Cerebellum (tissue), 4 donors: ENCODE measurements at places on chromosomes 2 and 18. TPM values are rescaled to one million over a fixed set of nuclear protein-coding genes. Genes with fewer than 3 reads are reported as not detected.
A peak's percentile ranks its signal among the peaks of the same experiment; 100 is the strongest.

The FBXO36 gene
- total RNA-seq: 8.1 TPM

The GTF3C2 gene
- total RNA-seq: 40.9 TPM

The MEP1B gene
- total RNA-seq: 0.54 TPM

The PAIP2B gene
- total RNA-seq: 17.3 TPM

The ATP6V1B1 gene
- not detected for total RNA-seq

The TP53I3 gene
- 10.2 TPM for total RNA-seq

The LONRF2 gene
- total RNA-seq: 36.1 TPM

The ITPRIPL1 gene
- 4.9 TPM for total RNA-seq

GRCh38 chr2:113406114-113406513 is 31.4 kb upstream of the ZNG1B start:
- DNase-seq: no peak

DNA sequence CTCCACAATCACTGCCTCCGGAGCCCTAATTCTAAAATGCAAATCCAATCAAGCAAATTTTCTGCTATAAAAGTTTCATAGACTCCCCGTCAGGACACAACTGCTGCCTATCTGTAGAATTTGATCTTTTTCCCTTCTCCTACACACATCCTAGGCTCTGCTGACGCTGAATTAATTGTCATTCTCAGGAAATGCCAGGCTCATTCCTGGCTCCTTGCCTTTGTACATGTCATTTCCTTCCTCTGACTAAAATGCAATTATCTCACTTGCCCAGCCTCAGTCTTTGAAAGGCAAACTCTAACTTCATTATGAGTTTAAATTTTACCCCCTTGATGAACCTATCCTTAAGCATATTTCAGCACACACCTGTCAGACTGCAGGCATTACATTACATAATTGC is 844.9 kb upstream of the CRIM1 start:
- no peak for DNase-seq

DNA sequence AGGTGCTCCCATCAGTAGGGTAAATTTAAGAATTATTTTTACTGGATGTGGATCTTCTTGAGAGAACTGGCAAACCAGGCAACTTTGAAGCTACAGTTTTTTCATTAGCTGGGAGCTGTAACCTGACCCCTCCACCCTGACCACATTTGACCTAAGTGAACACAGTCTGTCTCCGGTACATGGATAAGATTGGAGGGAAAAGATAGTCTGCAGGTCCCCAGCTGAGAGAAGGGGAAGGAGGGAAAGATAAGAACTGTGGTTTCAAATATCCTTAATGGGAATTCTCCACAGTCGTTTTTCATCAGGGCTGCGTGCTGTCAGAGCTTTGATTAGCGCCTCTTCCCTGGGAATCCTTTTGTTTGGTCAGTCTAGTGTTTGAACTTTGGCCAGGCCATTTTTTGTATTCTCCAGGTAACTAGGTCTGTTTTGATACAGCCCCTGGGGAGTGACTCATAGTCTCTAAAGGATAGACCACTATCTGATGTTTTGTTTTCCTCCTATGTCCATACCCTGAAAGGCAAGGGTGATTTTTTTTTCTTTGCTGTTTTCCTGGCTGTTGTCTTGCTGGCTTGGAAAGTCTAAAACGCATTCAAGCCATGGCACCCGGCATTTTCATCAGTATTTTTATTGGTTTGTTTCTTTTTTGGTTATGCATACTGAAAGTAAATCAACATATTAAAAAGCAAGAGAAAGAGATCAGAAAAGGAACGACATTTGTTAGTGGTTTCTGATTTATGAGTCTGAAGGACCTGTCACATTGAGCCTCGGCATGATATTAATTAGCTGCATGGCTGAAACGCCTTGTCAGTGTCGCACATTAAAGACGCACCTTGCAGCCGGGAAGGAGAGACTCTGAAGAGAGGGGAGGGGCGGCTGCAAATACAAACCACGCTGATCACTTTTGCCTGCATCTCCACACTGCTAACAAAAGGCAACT is 183.4 kb upstream of the FN1 start:
- DNase-seq: no peak

DNA sequence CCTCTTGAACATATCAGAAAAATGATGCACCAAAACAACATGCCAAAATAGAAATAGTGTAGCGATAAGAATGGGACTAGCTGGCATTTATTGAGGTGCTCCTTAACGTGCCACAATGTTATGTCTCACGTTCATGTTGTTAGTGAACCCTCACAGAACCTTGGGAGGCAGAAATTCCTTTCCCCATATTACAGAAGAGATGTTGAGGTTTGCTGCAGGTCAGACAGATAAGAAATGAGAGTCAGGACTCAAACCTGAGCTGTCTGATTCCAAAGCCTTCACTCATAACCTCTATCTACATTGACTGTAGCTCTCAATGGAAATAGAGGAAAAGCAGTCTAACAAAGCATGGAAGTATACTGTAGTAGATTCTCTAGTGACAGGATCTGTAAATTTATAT is 163.3 kb upstream of the STK17B start:
- DNase-seq: no peak

GRCh38 chr18:12960395-12960794 is 12.6 kb downstream of the SEH1L start:
- no peak for DNase-seq

DNA sequence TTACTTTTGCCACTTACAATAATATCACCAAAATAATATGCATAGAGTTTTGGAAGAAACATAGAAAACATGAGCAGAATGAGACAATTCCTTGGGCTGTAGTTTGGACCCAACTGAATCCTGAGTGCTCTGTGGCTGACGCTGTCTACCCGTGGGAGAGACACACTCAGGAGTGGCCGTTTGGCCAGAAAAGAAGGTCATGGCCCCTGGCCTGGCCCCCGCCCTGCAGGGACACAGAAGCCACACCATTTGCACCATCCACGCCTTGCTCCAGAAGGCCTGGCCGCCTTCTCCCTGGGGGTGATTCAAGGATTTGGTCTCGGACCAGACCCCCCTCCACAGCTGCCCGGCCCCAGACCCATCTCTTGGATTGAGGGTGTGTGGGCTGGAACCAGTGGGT is 6.4 kb upstream of the D2HGDH start:
- DNase-seq: no peak

GRCh38 chr2:10303694-10304378 is 1.1 kb downstream of the HPCAL1 start:
- peak; percentile 37 for DNase-seq

DNA sequence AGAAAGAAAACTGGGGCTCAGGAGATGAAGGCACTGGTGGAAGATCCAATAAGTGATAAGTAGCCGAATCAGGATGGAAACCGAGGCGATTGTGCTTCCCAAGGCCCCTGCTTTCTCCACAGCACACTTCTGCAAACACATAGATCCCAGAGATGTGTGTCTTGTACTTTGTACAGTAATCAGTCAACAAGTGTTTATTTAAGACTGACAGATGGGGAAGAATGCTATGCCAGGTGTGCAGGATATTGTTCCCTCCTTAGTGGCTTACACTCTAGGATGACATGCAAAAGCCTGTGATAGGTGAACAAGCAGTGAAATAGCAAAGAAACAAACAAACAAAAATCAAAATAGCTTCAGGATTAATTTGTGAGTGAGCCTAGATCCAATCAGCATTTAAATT is 116.6 kb downstream of the ACTR3 start:
- no peak for DNase-seq

DNA sequence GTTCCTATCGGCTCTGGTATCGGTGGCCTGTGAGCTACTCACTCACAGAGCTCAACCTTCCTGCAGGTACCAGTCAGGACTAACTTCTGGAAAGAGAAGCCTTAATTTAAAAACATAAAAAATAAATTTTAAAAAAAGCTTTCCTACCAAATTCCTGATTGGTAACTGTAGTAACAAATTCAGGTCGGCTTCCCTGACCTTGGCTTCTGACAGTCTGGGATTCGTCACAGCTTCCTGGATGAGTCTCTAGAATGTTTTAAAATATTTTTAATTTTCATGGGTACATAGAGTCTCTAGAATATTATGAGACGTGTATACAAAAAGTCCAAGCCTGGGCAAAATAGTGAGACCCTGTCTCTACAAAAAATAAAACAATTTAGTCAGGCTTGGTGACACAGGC is 45.0 kb upstream of the MTCL1 start:
- no peak for DNase-seq

DNA sequence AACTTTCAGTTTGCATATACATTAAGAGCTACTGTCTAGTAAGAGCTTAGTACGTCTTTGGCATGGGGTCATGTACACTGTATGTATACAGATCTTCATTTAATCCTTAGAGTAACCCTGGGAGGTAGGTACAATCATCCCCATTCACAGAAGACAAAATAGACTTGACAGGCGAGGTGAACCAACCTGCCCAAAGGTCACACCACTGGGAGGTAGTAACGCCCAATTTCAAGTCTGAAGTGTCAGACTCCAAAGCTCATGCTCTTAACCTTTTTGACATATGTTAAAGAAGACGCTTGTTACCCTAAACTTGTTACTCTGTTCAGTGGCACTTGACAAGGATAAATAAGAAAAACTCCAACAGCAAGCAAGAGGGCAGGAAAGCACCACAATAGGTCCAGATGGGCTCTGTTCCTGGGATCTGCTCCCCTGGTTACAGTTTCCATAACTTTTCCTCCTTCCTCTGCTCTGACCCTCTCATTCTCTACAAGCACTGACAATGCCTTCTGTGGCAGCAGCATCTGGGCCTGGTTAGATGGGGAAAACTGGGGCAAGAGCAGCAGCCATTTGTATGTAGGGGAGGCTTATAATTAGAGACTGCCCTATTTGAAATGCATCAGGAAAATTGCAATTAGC is 64.7 kb upstream of the SERTAD2 start:
- no peak for DNase-seq

GRCh38 chr18:6836331-6836730 is 106.8 kb downstream of the ARHGAP28 start:
- no peak for DNase-seq

DNA sequence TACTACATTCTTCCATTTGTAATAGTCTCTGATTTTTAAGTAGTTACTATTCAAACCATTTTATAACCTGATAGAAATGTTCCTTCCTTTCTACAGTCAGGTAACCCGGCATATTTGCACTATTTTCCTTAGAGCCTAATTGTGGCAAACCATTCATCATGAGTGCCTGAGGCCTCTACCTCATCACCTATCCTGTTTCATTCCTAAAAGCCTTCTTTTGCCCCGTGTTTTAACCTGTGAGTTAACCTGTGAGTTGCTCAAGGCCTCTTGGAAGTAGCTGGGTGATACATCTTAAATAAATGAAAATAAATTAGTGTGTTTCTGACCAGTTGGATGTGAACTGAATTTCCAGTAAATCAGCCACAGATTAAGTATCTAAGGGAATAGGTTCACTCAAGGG is 6.5 kb upstream of the KLHL29 start:
- DNase-seq: no peak

DNA sequence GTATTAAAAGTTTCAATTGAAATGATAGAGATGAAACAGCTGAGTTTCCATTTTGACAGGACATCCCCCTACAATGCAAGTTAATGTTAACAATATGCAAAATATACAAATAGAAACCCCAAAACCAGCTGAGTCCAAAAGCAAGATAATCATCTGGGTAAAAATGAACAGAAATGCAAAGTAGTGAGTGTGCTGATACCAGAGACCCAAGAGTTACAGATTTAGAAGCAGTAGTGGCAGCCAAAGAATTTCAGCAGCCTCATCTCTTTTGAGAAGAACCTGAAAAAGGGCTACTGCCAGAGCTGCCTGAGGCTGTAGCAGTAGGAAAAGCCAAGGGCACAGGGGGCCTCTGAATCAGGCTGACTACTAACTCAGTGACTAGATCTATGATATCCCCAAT is 82.6 kb downstream of the THADA start:
- DNase-seq: no peak

DNA sequence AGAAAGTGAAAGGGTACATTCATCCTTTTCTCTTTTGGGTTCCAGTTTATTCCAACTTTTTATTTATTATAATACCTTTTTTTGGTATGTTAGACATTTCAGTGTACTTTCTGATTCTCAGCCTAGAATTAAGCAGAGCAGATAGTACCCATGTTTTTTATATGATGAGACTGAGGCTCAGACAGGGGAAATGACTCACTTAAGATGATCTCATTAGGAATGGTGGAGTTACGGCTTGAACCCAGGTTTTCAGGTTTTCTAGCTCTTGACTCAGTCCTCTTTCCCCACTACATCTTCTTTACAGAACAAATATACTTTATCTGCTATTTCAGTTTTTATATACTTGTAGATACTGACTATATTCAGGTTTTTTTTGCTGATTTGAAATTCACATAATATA is 51.7 kb upstream of the OTX1 start:
- no peak for DNase-seq

DNA sequence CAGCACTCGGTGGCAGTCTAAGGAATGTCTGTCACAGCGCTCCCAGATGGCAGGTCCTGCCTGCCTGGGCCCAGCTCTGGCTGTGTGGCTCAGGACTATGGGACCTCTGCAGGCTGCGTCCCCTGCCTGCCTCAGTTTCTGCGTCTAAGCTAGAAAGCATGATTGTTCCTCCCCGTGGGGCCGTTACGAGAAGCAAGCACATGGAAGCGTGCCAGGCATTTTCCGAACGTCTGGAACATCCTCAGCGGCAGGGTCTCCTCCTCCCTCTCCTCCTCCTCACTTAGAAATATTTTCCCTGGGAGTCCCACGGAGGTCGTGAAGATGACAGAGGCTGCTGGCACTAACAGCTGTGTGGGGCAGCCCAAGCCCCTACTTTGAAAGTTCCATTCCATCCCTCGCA is 43.3 kb downstream of the LRRFIP1 start:
- DNase-seq: no peak

GRCh38 chr2:172819943-172820342 is 84.3 kb downstream of the RAPGEF4 start:
- no peak for DNase-seq

- DNase-seq: no peak
Measured at GRCh38 chr2:235286622-235287374, 207.0 kb upstream of the AGAP1 start.

DNA sequence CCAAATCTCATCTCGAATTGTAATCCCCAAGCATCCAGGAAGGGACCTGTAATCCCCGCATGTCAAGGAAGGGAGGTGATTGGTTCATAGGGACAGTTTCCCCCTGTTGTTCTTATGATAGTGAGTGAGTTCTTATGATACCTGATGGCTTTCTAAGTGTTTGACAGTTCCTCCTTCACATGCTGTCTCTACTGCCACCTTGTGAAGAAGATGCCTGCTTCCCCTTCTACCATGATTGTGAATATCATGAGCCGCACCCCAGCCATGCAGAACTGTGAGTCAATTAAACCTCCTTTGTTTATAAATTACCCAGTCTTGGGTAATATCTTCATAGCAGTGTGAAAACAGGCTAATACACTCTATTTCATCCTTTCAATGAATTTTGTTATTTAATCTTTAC is 446.7 kb downstream of the RNF144A start:
- DNase-seq: no peak
